ENCODE measurements at places on chromosomes 7 and 10.
A peak's percentile ranks its signal among the peaks of the same experiment; 100 is the strongest.

DNA sequence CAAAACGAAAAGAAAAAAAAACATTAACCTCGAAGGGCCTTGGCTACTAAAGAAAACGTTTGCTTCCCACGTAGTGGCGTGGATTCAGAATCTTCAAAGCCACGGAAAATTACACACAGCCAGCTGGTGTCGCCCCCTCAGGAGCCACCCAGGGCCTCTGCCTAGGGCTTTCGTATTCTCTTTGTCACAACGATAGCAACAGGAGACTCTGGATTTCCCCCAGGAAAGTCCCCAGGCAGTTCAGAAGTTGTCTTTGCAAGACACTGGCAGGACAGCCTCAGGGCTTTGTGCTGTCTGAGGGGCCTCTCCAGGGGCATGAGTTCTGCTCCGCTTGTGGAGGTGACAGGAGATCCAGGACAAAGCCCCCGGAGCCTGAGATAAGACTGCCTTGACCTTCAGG lies 150.2 kb upstream of the INSYN2A start:
- peak; percentile 44 for DNase-seq

GRCh38 chr10:1178506-1178905 lies 122.3 kb downstream of the WDR37 start:
- no peak for DNase-seq

GRCh38 chr10:76697923-76698322 lies 939.7 kb downstream of the KCNMA1 start:
- DNase-seq = no peak

DNA sequence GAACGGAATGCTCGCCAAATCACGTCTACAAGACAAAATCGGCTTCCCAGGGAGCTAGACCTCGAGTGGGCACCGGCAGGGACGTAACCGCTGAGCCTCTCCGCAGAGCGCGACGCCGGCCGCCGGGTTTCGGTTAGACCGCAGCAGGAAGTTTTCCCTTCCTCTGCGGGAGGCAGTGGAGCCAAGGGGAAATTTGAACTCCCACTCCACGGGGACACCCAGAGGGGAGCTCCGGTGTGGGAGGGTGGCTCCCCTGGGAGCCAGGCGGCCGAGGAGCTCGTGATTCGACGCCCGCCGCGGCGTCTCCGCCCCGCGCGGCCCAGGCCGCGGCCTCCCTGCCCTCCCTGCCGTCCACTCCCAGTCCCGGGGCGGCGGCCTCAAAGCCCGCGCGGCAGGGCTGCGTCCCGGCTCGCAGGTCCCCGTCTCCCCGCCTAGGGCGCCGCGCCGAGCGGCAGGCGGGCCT lies 426 bp downstream of the SYPL1 start:
- peak; percentile 56 for DNase-seq
